ENCODE measurements at places on chromosomes 6 and 20.

DNA sequence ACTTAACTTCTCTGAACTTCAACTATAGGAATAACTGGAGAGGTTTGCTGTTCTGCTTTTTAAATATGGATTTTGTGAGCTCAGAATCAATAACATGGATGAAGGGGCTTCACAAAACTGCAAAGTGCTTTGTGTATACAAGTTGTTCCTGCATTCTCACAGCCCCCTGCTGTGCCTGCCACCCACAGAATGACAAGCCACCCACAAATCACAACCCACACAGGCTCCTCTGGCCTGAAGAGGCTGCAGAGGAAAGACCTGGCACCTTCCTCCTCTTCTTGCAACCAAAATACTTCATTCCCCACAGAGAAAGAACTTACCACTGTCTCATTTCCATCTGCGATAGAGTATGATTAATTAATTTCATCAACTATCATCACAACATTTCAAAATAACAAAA is 106.7 kb upstream of the NHSL1 start:
- no peak for DNase-seq

DNA sequence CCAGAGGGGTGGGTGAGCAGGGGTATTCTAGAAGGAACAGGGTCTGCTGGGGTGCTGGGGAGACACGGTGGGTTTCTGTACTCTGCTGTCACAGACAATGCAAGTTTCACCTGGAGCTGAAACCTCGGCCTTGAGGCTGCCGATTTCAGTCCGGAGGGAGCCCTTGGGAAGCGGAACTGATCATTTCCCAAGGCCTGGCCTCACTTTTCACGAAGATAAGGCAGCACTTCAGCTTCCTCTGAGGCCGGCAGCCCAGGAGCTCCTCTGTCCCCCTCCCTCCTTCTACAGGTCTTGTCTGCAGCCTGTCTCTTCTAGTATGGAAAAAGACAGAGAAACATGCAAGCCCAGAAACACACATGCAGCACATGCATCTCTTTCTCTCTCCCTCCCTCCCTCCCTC is 242.1 kb downstream of the CDC5L start:
- DNase-seq: no peak

DNA sequence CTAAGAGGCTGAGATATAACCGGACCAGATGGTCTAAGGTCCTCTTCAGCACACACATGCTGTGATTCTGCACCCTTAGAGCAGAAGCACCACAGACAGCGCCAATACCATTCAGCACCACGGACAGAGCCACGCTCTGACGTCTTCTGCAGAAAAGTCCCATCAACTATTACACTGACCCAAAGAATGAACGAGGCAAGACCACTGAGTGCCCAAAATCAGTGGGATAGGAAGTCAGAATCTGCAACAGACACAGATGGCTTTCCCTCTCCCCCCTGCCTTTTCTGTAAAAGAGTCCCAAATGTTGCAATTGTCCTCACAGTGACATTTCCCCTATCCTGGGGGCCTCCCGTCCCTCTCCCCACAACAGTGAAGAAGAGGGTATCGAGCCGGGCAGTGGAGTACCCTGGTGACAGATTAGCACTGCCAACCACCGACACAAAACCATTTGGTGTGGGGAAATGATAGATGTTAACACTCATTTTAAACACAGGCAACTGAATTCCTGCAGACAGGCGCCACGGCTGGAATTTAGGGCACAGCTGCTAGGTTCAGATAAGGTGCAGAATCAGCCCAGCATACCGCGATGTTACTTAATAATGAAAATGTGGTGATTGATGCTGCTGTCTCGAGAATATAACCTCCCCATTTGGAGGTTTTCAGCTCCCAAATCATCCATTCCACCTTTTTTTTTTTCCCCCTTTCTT is 66.6 kb upstream of the CTNNBL1 start:
- no peak for DNase-seq

DNA sequence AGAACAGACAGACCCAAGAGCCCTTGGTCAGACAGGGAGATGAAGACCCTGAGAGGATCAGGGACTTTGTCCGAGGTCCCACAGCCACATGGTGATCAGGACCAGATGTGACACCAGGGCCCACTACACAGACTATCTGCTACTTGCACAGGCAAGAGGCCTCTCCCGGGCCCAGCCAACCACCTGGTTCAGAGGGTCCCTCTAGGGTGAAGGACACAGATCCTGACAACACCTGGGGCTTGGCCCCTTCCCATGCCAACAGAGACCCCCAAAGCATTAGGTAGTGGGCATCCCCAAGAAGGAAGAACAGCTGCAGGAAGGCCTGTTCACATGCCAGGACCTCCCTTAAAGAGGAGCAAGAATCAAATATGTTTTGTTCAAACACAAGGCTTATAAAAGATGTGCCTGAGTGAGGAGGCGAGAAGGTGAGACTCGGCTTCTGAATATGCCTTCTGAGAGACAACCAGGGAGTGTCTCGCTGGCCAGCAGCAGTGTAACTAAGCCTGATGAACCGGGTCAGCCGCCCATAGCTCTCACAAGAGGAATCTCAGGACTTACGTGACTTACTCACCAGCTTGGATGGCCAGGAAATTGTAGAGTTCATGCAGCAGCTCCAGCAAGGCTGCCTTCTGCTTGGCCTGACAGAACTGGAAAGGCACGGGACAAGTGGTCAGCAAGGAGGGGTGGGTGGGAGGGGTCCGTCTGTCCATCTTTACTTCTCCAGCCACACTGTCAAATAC is 5.0 kb downstream of the LEMD2 start:
- DNase-seq: no peak

DNA sequence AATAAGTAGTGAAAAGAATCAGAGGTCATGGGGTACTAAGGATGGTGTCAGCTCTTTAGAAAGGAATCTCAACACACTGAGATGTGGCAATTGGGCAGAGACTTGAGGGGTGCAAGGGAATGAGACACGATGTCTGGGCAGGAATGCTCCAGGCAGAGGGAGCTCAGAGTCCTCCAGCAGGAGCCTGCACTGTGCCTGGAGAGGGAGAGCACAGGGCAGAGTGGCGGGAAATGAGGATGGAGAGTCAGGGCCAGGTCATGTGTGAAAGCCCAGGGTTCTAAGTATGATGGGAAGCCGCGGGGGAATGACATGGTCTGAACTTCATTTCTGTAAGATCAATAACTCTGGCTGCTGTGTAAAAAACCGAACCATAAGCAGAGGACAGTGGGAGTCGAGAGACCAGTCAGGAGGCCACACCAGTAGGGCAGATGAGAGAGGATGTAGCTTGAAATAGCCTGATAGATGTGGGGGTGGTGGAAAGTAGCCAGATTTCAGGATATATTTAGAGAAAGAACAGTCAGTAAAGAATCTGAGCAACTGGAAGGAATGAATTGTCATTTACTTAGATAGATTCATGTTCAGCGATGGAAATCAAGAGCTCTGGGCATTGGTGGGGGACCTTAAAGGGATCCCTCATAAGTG is 133.4 kb upstream of the DTNBP1 start:
- DNase-seq: no peak

GRCh38 chr6:66230591-66230990 is 523.6 kb upstream of the EYS start:
- no peak for DNase-seq

DNA sequence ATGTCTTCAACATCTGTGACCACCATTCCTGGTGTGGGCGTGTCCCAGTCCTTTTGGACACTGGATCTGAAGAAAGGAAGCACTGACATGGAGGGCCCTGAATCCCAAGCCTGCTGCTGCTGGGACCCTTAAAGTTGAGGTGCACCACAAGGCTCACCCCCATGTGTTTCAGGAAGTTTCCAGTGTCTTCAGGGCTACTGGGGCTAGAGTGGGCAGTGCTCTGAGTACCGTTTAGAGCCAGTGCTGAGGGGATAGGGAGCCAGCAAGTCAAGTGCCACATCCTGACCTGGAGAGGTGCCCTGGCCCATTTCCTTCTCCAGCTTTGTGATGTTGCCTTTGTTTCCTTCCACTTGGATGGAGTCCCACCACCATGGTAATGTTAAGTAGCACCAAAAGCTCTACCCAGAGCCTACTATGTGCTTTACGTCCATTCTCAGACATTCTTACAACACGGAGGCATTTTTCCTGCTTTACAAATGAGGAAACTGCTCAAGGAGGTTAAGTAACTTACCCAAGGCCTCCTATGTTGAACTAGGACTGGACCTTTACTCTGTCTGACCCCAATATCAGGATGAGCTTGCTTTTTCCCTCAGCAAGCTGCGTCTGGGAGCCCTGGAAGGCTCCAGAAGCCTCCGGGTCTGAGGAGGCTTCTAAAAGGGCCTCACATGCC is 552 bp upstream of the DEF6 start:
- no peak for DNase-seq

DNA sequence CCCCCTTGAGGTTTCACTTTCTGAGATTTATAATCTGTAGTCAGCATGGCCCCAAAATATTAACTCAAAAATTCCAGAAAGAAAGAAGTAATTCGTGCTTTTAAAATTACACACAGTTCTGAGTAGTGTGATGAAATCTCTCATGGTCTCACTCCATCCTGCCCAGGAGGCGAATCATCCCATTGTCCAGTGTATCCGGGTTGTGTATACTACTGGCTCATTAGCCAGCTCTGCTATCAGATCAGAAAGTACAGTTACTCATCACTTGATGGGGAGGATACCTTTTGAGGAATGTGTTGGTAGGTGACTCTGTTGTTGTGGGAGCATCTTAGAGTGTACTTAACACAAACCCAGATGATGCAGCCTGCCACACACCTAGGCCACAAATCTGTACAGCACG is 65.2 kb downstream of the CDC5L start:
- DNase-seq: no peak

GRCh38 chr20:8362457-8362856 is 230.4 kb downstream of the PLCB1 start:
- no peak for DNase-seq

DNA sequence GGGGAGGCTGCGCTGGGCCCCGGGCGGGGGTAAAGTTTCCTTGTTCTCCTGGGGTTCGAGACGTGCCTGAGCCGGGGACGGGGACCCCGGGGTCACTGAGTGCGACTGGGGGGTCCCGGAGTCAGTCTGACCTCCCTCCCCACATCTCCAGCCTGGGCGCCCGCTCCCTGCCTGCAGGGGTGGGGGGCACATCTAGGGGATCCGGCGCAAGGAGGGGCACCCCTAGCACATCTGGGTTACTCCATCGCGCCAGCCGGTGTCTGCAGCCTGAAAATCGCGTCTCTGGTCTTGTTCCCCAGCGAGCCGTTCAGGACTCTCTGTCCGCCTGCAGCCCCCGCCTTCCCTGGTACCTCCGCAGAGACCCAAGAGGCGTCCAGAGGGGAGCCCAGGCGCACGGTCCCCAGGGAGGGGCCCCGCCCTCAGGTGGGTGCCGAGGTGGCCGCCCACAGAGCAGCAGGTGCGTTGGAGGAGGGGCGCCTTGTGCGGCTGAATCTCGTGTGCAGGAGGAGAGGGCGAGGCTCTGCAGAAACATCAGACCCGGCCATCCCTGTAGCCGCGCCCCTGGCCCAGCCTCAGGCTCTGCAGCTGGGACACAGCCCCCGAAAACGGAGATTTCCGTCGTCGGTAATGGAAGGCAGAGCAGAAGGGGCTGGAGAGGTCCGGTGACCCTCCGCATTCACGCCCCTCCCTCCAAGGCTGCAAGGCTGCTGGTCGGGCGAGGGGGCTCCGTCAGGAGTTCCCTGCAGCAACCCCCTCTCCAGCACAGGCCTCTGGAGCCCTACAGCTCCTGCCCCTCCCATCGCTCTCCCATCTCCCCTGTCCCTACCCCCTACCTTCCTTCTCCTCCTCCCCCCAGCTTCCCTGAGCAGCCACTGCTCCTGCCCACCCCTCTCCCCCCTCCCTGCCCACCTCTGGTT is 628 bp upstream of the CHRNA4 start:
- DNase-seq: no peak

DNA sequence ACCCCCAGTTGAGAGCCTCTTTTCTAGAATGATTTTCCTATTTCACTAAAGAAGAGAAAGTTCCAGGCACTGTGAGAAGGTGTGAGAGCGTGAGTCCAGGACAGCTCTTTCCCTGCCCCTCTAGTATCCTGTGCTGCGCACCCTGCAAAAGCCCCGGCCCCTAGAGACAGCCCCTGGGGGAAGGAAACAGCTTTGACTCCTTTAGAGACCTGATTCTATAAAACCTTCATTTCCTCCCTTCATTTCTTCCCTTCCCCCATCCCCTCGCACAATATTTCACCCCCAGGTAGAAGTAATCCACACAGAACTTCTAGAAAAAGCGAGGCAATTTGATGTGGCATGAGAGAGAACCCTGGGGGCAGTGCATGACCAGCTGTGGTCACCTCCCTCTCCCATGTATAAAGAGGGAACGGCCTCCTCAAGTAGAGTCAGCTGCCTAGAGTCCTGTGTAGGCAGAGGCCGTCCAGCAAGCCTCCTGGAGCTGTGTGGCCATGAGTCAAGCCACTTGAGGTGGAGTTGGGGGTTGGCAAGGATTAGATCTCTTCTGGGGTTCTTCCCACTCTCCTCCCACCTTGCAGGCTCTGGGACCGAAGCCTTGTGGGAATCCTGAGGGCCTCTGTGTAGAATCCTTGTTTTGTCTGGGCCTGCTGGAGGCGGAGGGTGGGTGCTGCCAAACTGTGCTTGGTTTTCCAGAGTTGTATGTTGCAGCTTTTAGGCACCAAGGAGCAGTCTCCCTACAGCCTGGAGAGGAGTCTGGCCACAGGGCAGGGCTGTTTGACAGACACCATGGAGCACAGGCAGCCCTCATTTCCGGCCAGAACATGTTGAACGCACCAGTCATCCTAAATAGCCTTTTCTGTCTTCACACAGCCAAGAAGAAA is 41.7 kb downstream of the CHMP4B start:
- DNase-seq: no peak

GRCh38 chr6:75492386-75493153 is 1.0 kb downstream of the FILIP1 start:
- DNase-seq: no peak

GRCh38 chr6:144481527-144481926 is 196.4 kb downstream of the UTRN start:
- DNase-seq: no peak

DNA sequence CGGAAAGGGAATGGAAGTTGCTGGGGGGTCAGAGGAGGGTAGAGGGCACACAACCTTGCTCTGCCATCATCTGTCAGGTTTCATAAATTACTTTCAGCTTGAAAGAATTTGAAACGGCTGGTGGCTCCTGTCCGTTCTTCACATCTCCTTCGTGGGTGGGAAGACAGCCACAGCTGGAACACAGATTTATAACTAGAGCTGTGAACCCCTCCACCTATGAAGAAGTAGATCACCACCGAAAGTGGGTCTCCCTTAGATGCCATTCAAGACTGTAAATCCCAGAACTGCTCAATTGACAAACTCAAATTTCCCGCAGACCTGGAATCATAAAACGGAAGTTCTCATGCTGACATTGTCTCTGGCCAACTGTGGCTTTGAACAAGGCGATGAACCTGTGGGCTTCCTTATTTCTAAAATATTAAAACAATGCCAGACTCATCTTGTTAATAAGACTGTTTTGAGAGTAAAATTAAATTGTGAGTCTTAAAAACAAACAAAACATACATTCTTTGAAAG is 65.3 kb downstream of the BTBD3 start:
- DNase-seq: no peak

DNA sequence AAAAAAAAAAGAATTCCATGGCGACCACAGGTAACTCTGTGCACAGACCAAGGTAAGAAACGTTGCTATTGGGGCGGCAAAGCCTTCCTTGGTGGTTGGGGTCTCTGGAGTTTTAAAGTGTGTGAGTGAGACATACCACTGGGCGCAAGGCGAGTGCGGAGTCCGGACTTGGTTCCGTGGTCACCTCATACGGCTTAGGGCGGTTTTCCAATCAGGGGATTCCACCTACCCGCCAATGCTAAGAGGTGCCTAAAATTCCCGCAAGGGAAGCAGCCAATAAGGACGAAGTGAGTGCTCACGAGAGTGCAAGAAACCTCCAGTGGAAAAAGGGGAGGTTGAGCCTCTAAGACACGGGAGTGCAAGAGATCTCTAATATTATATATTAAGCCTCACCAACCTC is 68.6 kb upstream of the PRSS16 start:
- DNase-seq: no peak

Data from CD4-positive, alpha-beta T cell treated with Interleukin-15 for 4 hours (primary cell).